ENCODE measurements at places on chromosomes 2 and 18. TPM values are rescaled to one million over a fixed set of nuclear protein-coding genes. Genes with fewer than 3 reads are reported as not detected.

KCNE4 gene
- 9.6 TPM for total RNA-seq

SKA1 gene
- total RNA-seq, result not detected

DNA sequence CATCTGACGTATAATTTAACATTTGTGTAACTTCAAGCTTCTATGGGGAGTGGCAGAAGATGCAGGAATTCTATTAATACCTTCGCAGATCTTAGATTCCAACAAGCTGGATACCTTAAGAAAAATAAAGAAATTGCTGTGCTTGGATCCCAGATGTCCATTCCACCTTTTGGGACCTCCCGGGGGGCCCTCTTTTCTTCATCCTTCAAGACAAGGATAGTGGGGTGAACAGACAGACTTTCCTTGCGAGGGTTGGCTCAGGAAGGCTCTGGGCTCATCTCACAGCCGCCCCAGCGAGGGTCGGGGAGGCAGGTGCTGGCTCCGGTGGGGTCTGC is 509 bp upstream of the RNF144A start:
- peak overlapping the region; percentile 87 for H3K4me3 ChIP-seq
- peaks cover 3% of the 10 kb centered on the region for H3K4me1 ChIP-seq
- DNase-seq, result no peak
- H3K36me3 ChIP-seq, result no peaks in the 10 kb centered on the region
- H3K27ac ChIP-seq, result no peak overlapping the region

PXDN gene
- total RNA-seq, result 97.5 TPM
